ENCODE measurements at places on chromosomes 7 and 10.

DNA sequence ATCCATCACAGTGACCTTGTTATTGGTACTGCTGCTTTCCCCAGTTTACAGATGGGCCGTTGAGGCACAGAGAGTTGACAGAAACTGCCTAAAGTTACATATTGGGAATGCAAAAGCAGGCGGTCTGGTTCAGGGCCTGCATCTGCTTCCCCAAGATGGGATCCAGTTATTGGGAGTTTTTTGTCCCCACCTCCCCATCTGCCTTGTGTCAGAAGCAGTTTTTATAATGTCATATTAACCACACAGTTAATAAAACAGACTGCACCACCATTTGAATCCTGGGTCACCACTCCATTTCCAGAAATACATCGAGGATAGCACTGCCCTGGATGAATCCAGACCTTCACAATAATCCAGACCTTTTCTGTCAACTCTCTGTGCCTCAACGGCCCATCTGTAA lies 67.9 kb downstream of the CELF2 start:
- no peak for DNase-seq
- H3K36me3 ChIP-seq: no peaks in the 10 kb centered on the region
- no peak overlapping the region for H3K4me3 ChIP-seq
- no peak overlapping the region for H3K27ac ChIP-seq
- no peaks in the 10 kb centered on the region for H3K4me1 ChIP-seq

GRCh38 chr10:8295311-8295710 lies 240.8 kb downstream of the GATA3 start:
- H3K27ac ChIP-seq: no peak overlapping the region
- no peaks in the 10 kb centered on the region for H3K36me3 ChIP-seq
- no peaks in the 10 kb centered on the region for H3K27me3 ChIP-seq
- no peaks in the 10 kb centered on the region for H3K4me1 ChIP-seq
- H3K4me3 ChIP-seq: no peak overlapping the region
- no peak for DNase-seq

- H3K4me1 ChIP-seq: no peaks in the 10 kb centered on the region
- no peak overlapping the region for H3K27ac ChIP-seq
- no peaks in the 10 kb centered on the region for H3K36me3 ChIP-seq
- no peak overlapping the region for H3K4me3 ChIP-seq
Observed at GRCh38 chr7:29793507-29793906, 12.8 kb upstream of the WIPF3 start.

- DNase-seq: no peak
- peaks cover 28% of the 10 kb centered on the region for H3K27me3 ChIP-seq
- H3K4me1 ChIP-seq: no peaks in the 10 kb centered on the region
- H3K4me3 ChIP-seq: no peak overlapping the region
- no peak overlapping the region for H3K27ac ChIP-seq
- H3K36me3 ChIP-seq: no peaks in the 10 kb centered on the region
Observed at GRCh38 chr10:117553142-117553814, 10.7 kb downstream of the EMX2 start.

DNA sequence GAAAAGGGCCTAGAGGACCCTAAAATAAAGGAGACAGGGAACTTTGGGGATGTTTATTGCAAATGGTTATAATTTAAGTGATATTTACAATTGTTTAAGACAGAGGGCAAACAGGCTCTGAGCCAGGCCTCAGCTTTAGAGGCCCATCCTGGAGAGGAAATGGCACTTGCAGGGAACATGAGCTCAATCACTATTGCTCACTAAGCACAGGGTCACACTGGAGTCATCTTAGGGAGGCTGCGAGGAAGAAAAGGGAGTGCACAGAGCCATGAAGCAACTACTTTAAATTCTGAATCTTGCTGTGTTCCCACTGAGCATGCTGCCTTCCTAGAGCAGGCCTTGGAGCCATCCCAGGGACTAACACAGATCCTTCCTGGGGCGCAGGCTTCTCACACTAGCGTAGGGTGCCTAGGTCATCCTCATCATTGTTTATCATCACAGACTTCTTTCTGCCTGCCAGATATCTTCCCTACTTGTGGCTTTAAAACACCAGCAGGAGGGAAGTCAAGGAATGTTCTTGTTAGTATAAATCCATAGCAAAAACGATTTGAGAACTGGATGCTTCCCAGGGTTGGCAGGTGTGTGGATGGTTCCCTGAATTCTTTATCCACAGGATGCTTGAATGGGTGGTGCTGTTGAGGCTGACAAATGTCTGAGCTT lies 12.7 kb upstream of the DNAJB12 start:
- H3K36me3 ChIP-seq: peaks cover 5% of the 10 kb centered on the region
- H3K27ac ChIP-seq: no peak overlapping the region
- H3K4me1 ChIP-seq: peaks cover 9% of the 10 kb centered on the region
- no peak for DNase-seq

- H3K27ac ChIP-seq: no peak overlapping the region
- DNase-seq: no peak
- H3K4me1 ChIP-seq: no peaks in the 10 kb centered on the region
- H3K36me3 ChIP-seq: no peaks in the 10 kb centered on the region
- H3K27me3 ChIP-seq: no peaks in the 10 kb centered on the region
- no peak overlapping the region for H3K4me3 ChIP-seq
Observed at GRCh38 chr7:85883-86515, 106.4 kb upstream of the FAM20C start.

- peaks cover 15% of the 10 kb centered on the region for H3K4me1 ChIP-seq
- no peak for DNase-seq
- no peak overlapping the region for H3K27ac ChIP-seq
- peak overlapping the region; percentile 66 for H3K4me3 ChIP-seq
Observed at GRCh38 chr7:64887756-64888508, 15.1 kb upstream of the ZNF273 start.

GRCh38 chr7:150324373-150324961 lies 1.1 kb upstream of the ACTR3C start:
- H3K4me3 ChIP-seq: no peak overlapping the region
- H3K27ac ChIP-seq: no peak overlapping the region
- no peak for DNase-seq
- H3K27me3 ChIP-seq: no peaks in the 10 kb centered on the region
- H3K4me1 ChIP-seq: peaks cover 16% of the 10 kb centered on the region

GRCh38 chr10:36283827-36284226 lies 641.7 kb upstream of the FZD8 start:
- H3K4me1 ChIP-seq: no peaks in the 10 kb centered on the region
- H3K36me3 ChIP-seq: no peaks in the 10 kb centered on the region
- H3K27ac ChIP-seq: no peak overlapping the region
- H3K4me3 ChIP-seq: no peak overlapping the region
- no peak for DNase-seq
- no peaks in the 10 kb centered on the region for H3K27me3 ChIP-seq

DNA sequence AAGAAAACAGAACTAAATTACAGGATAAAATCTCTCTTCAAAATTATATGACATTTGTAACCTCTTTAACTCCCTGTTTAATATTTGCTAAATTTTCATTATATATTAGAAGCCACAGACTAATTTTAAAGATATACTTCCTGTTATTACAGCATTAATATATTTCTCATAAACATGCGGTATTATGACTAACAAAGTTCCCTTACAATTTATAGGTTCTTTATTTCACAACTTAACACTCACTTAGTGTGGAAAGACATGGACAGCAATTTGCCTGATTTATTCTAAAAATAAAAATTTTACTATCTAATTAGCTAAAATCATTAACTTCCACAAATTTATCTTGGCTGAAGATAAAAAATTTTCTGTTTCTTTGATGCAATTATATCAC lies 29.0 kb downstream of the CTNNA3 start:
- no peak overlapping the region for H3K4me3 ChIP-seq
- no peaks in the 10 kb centered on the region for H3K4me1 ChIP-seq
- no peaks in the 10 kb centered on the region for H3K27me3 ChIP-seq
- no peaks in the 10 kb centered on the region for H3K36me3 ChIP-seq
- no peak for DNase-seq

GRCh38 chr7:7294911-7295310 lies 112.6 kb downstream of the C1GALT1 start:
- no peaks in the 10 kb centered on the region for H3K4me1 ChIP-seq
- H3K27ac ChIP-seq: no peak overlapping the region

Data from effector memory CD4-positive, alpha-beta T cell (primary cell).